Naive B cell (primary cell): ENCODE measurements at places on chromosomes 5 and 9.

DNA sequence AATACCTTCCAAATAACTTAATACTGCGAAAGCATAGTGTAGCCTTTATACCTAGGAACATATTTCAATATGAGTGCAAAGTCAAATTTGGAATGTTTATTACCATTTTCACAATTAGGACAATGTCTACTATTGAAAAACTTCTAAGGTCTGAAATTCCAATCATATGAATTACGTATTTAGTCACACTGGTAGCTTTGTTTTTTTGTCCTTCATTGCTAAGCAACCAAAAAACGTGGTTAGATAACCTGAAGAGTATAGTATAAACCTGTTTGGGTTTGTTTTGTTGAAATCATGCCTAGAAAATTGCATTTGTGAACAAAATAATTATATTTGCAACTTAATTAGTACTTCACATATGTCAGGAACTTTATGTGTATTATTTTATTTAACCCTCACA is 134.2 kb downstream of the FBXO4 start:
- no peak for DNase-seq

GRCh38 chr9:136760424-136760823 is 2.4 kb upstream of the LCN8 start:
- no peak for DNase-seq

DNA sequence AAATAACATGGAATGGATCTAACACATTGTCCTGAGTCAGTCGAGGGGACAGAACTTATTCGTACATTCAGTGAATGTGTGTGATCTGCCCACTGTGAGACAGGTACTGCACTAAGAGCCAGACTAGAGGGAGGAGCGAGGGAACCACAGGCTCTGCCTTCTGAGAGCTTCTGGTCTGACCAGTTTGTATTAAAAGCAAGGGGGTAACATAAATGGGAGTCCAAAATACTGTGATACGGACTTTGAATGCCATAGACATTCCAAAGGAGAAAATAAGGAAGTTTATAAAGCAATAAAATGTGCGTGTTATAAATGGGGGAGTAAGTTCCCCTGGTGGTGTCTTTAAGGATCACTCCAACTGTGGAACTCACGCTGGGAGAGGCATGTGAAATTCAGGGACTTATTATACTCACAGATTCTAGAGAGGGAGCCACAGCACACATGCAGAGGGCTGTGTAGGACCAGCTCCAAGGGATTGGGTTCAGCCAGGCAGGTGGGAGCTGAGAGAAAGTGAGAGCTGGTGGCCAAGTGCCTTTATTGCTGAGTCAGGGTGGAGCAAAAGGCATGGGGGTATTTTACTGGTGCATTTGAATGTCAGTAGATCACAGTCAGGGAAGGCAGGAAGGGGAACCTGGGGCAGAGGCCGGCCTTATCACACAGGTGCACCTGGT is 186.5 kb upstream of the WWC1 start:
- no peak for DNase-seq

GRCh38 chr5:79837761-79838551 is 148.3 kb downstream of the CMYA5 start:
- DNase-seq: no peak

GRCh38 chr9:128434340-128434739 is 13.7 kb downstream of the CERCAM start:
- DNase-seq: no peak

GRCh38 chr9:19200229-19200628 is 30.3 kb upstream of the DENND4C start:
- no peak for DNase-seq

- DNase-seq: no peak
These were observed 126.5 kb downstream of the MAST4 start for GRCh38 chr5:66722686-66723085.

DNA sequence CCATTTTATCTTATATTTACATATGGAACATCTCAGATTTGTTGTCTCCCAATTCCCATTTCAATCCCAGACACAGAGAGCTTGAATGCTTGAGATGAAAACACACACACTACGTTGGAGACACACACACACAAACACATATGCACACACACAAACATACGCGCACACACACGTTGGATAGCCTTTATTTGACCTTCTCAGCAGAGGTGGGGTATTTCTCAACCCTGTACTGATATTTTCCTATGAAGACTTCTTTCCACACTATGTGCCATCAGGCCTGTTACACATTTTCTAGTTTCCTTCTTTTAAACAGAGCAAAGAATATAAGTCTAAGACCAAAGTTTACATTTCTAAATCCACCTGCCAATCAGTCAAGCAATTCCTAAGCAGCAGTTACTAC is 291.0 kb downstream of the TAF11L14 start:
- no peak for DNase-seq

DNA sequence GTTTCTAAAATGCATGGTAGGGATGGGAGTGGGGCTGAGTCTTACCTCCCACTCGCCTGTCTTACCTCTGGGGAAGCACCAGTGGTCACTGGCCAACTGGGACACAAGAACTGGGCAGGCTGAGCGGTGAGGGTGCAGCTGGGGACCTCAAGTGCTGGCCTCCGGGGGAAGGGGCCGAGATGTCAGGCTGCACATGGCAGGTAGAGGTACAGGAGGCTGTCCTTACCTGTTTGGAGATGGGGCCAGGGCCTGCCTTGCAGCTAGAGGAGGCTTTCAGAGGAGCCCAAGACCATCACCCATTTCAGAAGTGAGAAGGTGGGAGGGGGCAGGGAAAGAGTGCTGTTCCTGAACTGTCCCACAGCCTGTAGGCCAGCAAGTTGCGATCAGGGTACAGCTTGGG is 14.2 kb downstream of the PSAT1 start:
- DNase-seq: no peak

- no peak for DNase-seq
These were observed 72.4 kb downstream of the TEK start for GRCh38 chr9:27181381-27181780.

- DNase-seq: no peak
These were observed 10.8 kb upstream of the KIF27 start for GRCh38 chr9:83932011-83932410.
